ENCODE measurements at places on chromosomes 3 and 15.
A peak's percentile ranks its signal among the peaks of the same experiment; 100 is the strongest.

GRCh38 chr3:171824824-171825221 is 14.5 kb upstream of the PLD1 start:
- DNase-seq = no peak

DNA sequence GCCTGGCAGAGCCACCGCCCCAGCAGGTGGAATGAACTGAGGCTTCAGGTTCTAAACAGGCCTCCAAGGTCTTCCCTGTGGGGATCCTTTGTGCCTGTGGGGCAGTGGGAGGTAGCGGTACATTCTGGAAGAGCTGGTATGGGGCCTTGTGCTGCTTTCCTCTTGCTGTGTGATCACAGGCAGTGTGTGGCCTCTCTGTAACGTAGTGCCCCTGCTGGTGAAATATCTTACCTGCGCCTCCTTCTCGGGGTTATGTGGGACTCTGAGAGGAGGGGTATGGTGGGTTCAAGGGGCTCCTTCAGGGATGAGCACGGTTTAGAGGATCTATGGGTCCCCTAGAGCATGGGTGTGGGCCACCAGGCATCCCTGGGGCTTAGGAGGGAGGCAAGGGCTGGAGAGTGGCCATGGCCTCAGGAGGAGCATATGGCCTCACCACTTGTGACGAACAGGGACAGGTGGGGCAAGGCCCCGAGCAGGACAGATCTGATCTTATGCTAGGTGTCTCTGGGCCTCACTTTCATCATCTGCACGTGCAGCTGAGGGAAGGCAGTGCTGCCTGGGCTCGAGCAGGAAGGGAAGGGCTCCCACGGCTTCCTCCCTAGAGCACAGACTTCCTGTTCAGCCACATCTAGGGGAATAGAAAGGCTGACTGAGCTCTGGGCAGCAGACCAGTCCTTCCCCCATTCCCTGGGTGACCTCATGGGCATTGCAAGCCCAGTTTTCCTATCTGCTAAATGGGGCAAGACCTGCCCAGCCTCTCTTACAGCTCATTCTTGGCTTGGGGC is 1.9 kb upstream of the ALS2CL start:
- DNase-seq = peak; percentile 55

DNA sequence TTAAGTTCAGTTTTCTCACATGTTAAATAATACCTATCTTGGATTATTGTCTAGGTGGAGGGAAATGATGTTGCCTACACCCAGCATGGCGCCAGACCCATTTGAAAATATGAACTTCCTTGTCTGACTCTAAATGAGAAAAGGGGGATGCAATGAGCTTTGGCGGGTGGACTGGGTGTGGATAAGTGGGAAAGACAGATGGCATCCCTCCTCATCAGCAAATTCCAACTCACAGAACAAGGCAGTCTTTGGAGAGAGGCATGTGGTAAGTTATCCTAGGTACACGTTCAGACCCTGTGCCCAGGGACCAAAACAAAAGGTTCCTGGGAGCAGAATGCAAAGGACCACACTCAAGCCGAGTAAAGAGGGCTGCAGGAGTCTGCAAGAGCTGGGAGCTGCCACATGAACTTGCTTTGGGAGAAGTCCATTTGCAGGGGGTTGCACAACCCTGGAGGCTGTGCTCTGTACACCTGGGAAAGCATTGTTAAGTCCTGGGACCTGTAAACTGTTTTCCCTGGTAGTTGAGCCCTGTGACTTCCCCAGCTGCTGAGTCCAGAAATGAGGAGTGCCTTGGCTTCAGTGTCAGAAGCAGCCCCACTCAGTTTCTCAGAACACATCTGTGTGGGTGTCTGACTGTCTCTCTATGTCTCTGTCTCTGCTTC is 102.3 kb upstream of the TPM1 start:
- DNase-seq = no peak

GRCh38 chr3:30649572-30650318 is 43.3 kb downstream of the TGFBR2 start:
- no peak for DNase-seq

DNA sequence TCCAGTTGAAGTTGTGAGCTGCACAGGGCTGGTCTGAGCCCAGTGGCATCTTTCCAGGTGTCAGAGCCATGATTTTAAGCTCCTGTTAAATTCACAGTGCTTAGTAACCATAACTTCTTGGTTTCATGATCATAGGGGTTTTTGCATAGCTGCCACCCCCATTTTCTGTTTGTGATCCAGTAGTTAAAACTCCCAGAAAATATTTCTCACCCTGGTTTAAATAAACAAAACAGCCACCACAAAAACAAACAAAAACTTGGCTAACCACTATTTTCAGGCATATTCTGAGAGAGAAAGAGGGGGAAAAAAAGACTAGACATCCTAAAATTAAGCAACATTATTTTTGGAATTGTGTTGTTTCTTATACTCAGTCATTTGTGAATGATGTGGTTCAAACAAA is 175.3 kb downstream of the IGF1R start:
- DNase-seq = no peak

- DNase-seq = no peak
These were observed 64.5 kb downstream of the GLDN start for GRCh38 chr15:51405693-51406523.

DNA sequence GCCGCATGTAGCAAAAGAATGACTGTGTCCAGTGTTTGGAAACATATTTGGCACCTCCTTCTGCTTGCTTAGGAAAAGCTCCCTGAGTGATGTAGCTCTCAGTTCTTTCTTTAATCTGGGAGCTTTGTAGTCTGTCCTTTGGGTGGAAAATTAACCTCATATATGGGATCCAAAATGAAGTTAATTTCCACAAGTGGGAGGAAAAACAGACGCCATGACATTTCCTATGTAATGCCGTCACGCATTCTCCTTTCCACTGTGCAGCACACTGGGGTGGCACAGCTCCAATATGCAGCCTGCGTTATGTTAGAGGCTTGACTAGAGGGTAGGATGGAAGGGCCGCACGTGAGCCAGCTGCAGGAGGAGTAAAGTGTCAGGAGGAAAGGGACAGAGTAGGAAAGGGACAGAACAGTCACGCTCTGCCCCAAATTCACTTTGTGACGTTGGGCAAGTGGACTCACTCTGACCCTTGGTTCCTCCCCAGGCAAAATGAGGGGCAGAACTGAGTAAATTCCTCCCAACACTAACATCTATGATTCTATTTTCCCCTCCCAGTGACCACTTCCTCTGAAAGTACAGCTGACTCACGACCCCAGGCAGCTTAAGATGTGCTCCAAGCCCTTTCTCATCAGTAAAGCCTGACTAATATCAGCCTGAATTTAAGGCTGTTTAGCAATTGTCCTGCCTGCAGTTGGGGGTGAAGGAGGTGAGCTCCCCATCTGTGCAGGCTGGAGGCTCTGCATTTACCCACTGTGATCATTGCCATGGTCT is 176.5 kb upstream of the PFN2 start:
- no peak for DNase-seq

GRCh38 chr15:61623746-61624145 is 394.6 kb upstream of the RORA start:
- DNase-seq = no peak

GRCh38 chr3:98733812-98734281 is 29.3 kb upstream of the ST3GAL6 start:
- DNase-seq = no peak

DNA sequence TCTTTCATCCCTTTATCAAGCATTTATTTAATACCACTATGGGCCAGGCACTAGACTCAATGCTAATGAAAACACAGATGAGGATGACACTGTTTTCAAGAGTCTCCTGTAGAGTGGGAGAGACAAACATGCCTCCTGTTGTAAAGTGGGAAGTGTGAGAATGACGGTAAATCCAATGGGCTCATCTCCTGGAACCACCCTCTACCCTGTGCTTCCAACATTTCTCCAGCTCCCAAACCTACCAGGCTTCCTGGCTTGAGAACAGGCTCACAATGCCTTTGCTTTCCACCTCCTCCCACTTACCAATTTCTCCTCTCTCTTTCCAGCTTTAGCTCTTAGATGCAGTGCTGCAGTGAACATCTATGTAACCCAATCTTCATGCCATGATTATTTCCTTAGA is 54.1 kb upstream of the TBC1D23 start:
- DNase-seq = no peak

DNA sequence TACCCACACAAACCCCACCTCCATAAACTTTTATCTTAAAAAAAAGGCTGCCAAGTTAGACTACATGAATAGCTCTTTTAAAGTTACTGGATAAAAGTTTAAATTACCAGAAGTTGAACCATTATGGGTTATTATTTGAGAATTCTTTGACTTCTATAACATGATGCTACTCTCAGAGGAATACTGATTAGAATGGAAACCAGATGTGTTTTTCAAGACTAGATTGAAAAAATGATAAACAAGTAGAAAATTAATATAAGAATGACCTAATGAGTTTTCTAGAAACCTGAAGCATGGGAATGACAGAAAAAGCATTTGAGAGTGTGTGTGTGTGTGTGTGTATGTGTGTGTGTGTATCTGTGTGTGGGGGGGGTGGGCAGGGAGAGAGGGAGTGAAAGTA is 12.4 kb upstream of the FGF7 start:
- DNase-seq = no peak

DNA sequence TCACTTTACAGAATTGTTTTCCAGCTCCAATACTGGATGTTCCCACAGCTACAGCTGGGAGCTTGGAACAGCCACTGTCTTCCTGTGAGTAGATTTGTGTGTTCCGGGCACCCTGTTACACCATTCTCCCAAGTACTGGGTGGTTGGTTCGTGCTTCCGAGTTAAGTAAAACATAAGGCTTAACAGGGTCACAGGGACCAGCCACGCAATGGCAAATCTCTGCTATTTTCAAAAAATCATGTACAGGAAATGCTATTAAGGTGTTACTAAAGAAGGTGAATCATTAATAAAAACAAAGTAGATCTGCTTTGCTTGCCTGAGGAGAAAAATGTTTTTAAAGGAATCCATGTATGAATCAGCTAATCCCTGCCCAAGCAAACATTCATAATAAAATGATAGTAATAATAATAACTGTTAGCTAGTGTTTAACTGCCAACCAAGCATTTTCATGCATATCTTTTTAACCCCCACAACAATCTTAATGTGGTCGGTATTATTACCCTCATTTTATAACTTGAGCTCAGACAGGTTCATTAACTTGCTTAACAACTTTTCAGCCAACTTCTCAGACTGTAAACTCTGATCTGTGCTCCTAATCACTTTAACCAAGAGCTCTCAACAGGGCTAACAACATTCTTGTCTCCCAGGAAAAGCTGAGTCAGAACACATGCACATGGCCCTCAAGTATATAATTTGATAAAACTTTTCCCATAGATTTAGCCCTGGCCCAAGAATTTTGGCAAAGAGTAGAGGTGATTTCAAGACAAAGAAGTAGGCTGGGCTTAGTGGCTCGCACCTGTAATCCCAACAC is 2.7 kb upstream of the C2CD4A start:
- no peak for DNase-seq

DNA sequence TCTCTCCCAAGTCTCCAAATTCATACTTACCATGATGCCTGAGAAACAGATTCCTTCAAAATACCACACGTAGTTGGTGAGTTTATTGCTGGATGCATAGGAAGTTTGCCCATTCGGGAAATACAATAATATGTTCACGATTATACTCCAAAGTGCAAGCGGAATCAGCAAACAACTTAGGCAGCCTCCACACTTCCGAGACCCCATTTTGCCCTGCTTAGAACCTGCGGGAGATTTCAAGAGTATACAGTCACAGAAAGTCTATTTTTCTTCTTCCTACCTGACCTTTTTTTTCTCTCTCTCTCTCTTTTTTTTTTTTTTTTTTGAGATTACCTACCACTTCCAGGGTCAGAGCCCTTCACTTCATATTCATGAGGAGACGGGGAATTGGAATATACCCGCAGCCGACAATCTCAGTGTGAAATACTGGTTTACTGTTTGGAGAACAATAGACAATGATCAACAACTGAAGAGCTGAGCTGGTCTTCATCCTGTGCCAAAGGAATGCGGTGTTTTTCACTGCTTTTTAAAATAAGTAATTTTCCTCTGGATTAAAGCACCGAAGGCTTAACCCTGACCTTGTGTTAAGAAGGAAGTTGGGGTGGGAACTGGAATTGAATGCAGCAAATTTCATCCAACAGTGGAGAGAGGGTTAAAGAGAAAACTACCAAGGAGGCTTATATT is at the start of gene TM4SF18:
TM4SF18 (minus strand) TSS at position 461 of the 684 bp plus-strand sequence; CDS start at position 207, 254 bp downstream.
- DNase-seq = peak; percentile 22

DNA sequence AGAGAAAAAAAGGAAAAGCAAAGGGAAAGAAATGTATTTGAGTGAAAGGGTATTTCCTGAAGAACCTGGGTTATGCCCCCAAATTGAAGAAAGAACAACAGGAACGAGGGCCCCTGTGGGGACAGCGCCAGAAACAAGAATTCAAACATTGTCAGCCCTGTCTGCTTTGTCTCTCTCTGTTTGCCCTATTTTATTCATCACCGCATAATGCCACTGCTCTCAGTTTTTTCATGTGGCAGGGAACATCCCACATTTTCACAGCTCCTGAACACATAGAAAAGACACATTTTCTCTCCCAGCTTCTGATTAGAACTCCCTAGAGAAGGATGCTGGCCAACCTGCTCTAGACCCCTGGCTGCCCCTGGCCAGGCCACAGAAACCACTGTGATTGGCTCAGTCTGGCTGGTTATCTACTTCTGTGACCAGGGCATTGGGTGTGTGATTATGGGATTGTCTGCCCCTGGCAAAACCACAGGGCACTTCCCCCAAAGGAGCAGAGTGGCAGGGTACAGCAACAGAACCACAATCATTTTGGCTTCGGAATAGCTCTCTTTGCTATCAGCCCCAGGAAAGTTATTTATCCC is 31.3 kb upstream of the CCDC54 start:
- DNase-seq = no peak

DNA sequence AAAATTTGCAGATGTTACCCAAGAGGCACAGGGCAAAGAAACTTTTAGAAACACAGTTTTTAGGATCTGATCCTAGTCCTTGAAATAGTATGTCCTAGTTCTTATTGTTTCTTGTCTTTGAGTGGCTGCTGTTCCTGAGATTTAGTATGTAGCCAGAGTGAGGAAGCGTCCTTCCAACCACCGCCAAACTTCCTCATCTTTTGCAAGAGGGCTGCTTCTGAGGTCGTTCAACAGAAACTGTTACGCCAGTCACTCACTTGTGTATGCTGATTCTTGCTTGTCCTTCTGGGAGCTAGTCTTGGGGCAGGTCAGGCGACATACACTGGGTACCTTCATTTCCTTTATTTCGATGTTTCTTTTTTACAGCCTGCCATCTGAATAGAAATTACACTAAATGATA is 577.3 kb upstream of the ZNF717 start:
- DNase-seq = no peak

DNA sequence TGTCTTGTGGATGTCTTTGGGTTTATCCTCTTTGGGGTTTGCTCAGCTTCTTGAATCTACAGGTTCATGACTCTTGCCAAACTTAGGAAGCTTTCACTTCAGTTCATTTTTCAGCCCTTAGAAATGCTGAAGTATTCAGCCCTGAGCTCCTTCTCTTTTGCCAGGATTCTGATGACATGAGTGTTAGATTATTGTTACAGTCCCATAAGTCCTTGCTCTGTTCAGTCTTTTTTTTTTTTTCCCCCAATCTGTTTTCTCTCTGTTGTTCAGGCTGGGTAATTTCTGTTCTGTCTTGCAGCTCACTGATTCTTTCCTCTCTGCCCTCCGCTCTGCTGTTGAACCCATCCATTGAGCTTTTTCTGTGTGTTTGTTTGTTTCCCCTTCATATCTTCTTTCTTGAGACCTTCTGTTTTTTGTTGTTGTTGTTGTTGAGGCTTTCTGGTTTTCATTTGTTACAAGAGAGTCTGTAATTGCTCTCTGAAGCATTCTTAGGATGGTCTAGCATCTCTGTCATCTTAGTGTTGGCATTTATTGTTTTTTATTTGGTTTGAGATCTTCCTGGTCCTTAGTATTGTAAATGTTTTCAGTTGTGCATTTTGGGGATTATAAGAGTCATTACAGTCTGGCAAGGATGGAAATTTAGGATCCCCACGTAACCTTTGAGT is 18.4 kb downstream of the LRCH3 start:
- no peak for DNase-seq

Measured in NT2/D1 (cell line).